ENCODE measurements at places on chromosomes 16 and 17.

DNA sequence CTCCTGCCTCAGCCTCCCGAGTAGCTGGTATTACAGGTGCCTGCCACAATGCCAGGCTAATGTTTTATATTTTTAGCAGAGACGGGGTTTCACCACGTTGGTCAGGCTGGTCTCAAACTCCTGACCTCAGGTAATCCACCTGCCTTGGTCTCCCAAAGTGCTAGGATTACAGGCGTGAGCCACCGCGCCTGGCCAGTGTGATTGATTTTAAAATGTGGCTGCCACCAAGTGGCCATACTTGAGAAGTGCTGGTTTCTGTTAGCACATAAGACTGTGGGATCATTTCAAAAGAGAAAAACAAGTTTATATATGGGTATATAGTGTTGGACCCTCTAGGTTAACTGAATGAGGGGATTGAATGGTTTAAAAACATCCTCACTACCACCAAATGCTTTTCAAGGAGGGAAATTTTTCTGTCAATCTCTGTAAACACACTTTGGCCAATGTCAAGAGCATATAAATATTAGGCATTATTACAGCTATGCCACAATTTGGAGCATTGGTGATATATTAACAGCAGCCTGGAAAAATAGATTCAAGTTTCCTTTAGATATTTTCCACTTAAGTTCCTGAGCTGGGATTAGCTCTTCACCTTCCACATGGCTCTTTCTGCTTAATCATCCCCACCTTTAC is 13.5 kb upstream of the DHRS13 start:
- peak; percentile 37 for DNase-seq

DNA sequence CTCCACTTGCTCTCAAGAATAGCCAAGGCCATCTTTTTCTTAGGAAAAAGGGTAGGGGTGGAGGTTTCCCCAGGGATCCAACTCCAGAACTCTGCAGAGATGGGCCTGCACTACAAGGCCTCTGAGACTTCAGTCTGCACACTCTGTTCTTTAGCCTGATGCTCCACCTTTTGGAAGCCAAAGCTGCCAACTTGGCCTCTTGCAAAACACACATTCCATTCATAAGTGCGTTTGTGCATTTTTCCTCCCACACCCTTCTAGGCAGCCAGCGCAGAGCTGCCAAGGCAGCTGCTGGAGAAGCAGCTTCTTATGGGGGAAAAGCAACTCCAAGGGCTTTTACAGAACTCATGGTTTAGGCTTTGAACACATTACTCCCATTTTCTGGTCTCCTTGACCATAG is 45.3 kb downstream of the REXO5 start:
- no peak for DNase-seq

- DNase-seq = peak; percentile 36
These were observed 3.1 kb downstream of the RAB11FIP4 start for GRCh38 chr17:31394544-31394943.

DNA sequence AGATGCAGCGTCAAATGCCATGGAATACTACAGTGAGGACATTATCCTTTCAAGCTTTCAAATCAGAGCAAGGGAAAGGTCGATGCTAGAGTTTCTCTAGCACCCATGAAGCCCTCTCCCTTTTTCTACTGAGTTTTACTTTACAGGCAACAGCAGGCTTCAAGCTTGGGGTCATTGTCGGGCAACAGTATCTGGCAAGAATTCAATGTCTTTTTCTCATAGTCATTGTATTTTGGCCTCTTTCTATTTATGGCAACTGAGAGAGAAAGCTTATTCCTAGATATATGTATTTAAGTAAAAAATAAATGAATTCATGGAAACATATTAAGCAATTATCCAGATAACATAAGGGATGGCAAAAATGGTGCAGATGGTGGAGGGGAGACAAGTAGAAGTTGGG is 364 bp upstream of the CETP start:
- no peak for DNase-seq

GRCh38 chr16:4800290-4801041 is 2.0 kb downstream of the ROGDI start:
- DNase-seq = no peak

DNA sequence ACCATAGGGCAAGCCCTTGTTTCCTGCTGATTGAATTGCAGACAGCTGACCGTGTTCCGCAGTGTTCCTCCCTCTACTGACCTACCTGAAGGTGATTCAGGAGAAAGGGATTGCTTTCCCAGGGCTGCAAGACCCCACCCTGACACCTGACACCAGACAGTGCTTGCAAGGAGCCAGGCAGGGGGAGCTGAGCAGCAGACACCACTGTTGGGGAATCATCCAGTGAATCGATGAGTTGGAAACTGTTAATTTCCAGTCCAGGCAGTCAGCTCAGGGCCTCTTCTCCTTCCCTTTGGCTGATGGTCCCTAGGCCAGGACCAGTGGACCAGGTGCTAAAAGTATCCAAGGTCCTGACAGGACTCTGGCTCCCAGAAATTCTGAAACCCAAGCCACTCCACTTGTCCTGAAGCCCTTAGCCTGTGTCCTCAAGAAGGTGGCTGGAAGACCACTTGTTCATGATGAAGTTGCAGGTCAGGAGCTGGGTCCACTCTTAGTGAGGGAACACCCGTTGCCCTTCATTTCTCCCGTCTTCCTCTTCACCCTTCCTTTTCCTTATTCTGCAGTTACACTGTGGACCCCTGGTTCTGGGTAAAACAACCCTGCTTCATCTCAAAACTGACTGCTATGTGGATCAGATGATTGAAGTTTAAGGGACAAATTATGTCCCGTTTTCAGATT is 9.5 kb upstream of the UNK start:
- no peak for DNase-seq

- DNase-seq = no peak
These were observed 7.0 kb upstream of the ZKSCAN2 start for GRCh38 chr16:25264597-25264996.

GRCh38 chr17:63930951-63931575 is 1.1 kb downstream of the CD79B start:
- DNase-seq = peak; percentile 52

GRCh38 chr16:6081320-6081976 is 983.9 kb upstream of the EEF2KMT start:
- DNase-seq = no peak

DNA sequence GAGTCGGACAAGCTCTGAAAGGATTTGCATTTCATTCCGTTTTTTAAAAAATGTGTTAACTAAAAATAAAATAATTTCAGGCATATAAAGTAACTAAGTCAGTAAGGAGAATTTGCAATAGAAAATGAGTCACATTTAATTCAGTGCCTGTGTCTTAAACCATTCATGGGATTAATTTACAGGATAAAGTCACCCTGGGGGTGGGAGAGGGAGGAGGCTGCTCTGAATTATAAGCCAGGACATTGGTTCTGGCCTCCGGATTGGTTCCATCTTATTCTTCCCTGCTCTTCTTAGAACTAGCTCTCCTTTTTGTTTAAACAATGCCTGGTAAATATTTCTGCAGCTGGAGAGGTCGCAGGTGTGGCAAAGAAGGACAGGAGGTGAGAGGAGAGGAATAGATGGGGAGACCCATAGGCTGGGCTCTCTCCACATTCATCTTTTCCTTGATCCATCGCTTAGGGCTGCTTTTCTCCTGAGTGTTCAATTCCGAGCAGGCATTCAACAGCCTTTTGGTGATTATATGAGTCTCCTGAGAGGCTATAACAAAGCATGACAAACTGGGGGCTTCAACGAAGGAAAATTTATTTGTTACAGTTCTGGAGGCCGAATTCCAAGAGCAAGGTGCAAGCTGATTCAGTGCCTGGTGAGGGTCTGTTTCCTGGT is 319.2 kb downstream of the PHKB start:
- DNase-seq = no peak

DNA sequence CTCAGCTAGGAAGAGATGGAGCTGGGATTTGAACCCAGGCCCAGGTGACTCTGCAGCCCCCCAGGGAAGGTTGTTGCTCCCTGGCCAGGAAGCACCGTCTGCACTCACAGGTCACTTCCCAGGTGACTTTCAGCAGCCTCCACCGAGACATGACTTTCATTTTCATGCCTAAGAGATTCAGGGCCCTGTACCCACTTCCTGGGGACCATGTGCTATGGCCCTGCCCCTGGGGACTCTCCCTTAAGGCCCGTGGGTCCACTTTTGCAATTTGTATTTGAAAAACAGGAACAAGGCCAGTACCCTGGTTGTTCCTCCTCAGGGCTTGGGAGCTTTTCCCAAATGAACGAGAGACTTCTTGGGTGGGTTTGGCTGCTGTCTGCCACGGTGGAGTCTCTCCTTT is 191.0 kb downstream of the IRF8 start:
- no peak for DNase-seq

Data from stimulated activated CD4-positive, alpha-beta T cell treated with anti-CD3 and anti-CD28 coated beads, Interleukin-4, amount 100 ng/mL, for 4 hours (primary cell).